ENCODE measurements at places on chromosomes 7 and 10.

GRCh38 chr7:131591687-131592319 lies 35.4 kb upstream of the PODXL start:
- DNase-seq: no peak

GRCh38 chr7:28856656-28857055 lies 101.5 kb downstream of the TRIL start:
- no peak for DNase-seq

DNA sequence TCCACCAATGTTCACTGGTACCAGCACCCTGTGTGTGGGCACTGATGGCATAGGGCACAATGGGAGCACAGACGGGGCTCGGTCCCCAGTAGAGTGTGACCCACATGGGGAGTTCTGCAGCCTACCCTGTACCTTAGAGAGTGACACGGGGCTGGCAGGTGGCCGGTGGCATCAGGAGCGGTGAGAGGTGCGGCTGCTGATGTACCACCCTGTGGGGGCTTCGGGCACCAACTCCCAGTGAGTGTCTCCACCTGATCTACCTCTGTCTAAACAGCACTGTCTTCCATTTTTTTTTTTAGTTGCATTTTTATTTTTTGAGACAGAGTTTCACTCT lies 4.1 kb downstream of the JAKMIP3 start:
- DNase-seq: no peak

- no peak for DNase-seq
These were observed 56.0 kb downstream of the SH3PXD2A start for GRCh38 chr10:103799341-103799740.

GRCh38 chr10:86169506-86170254 lies 196.9 kb downstream of the GRID1 start:
- DNase-seq: no peak

DNA sequence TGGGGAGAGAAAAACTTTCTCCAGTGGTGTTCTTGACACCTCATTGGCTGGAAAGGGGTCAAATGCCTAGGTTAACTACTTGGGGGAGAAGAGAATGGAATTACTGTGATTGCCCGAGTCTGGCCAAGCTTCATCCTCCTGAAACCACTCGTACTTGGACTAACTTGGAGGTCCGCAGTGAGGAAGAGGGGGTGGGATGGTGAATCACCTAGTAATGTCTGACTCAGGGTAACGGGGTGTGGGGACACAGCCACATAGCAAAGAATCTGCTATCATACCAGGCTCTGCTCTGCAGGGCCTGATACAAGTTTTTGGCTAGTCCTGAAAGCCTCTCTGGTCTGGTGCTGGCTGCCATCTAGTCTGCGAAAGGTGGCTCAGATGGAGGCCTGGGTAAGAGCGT lies 190.9 kb downstream of the RPS24 start:
- no peak for DNase-seq

DNA sequence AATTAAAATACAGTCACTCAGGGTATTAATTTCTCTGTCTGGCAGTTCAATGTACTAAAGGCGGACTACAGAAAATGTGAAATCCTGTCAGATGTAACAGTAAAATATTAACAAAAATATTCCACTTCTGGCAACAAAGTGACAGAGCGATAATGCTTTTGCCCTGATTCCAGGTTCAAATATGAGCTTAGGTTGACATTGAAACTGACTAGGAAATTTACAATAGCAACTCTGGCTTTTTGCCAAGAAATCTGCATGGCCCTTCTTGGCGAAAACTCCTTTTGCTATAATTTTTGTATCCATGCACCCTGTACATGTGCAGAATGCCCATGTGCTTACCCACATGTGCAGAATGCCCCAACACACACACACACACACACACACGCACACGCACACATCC lies 552.2 kb downstream of the MDFIC start:
- DNase-seq: no peak

GRCh38 chr10:126137562-126138221 lies 241.3 kb downstream of the FANK1 start:
- DNase-seq: no peak

DNA sequence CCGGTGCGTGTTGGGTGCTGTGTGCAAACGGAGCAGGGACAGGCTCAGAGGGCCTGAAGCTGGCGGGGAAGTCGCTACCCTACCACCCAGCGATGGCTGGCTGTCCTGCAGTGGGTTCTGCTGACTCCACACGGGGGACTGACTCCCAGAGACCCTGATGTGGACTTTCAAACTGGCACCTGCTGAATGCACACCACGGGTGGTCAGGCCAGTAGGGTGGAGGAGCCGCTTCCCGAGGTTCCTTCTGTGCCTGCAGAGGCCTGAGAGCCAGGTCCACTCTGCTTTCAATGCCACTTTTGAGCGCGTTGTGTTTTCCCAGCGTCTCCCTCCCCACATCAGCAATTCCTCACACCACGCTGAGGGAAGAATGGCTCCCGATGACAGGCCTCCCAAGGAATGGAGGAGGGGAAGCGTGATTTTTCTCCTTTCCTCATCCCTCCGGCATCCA lies 135.3 kb downstream of the ADARB2 start:
- DNase-seq: no peak

- no peak for DNase-seq
These were observed 18.1 kb downstream of the SAMD8 start for GRCh38 chr10:75129537-75129936.

DNA sequence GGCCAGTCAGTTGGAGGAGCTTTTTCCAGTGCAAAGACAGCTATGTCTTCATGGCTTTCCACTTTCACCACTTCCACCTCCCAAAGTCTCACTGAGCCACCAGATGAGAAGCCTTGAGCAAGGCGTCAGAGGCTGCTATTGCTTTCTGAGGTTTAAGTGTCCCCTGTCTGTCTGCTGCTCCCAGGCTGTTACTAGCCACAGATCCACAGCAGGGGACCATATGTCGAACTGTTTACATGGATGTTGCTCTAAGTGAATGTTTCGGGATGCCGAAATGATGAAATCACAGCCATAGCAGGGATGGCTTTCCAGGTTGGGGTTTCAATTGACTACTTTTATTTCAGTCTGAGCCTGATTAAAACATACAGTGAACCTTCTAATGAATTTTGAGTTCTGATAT lies 88.5 kb downstream of the AVL9 start:
- no peak for DNase-seq

- DNase-seq: no peak
These were observed 8.2 kb downstream of the INPP5A start for GRCh38 chr10:132545659-132546367.

DNA sequence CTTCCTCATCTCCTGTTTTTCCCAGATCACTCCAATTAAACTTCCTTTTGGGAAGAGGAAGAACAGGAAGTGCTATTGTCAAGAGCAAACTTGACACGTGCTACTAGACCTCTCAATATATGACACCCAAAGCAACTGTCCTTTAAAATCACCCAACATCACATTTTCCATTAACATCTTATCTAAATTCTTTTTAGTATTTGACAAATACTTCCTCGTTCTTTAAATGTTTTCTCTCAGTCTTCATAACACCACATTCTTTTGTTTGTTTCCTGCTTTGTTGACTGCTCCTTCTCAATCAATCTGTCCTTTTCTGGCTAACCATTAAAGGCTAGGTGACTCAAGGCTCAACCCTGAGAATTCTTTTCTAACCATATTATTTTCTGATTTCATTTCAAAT lies 7.1 kb upstream of the TFPI2 start:
- no peak for DNase-seq

- no peak for DNase-seq
These were observed 48.3 kb downstream of the PROSER2 start for GRCh38 chr10:11871466-11871865.

GRCh38 chr7:72080341-72080766 lies 331.8 kb downstream of the CALN1 start:
- DNase-seq: peak; percentile 32

DNA sequence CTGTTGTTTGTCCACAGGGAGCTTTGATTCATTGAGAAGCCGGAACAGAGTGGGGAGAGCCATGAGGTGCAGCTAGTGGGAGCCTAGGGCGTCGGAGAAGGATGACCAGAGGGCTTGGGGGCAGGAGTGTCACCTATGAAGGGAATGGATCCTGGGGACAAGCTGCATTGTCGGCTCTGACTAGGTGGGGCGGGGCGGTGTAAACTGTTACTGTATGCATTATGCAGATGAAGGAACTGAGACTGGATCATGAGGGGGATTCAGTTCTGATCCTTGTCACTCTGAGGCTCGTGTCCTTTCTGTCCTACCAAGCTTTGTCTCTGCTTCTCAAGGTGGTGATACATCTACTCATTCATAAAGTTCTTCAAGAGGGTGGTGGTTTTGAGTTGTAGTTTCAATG lies 39.9 kb upstream of the MMD2 start:
- DNase-seq: no peak

- no peak for DNase-seq
These were observed 31.0 kb downstream of the PHYH start for GRCh38 chr10:13268841-13269240.

GRCh38 chr10:127012769-127013152 lies 107.5 kb downstream of the DOCK1 start:
- DNase-seq: no peak
